Endothelial cell (in vitro differentiated cells): ENCODE measurements at places on chromosomes 6 and 20.

DNA sequence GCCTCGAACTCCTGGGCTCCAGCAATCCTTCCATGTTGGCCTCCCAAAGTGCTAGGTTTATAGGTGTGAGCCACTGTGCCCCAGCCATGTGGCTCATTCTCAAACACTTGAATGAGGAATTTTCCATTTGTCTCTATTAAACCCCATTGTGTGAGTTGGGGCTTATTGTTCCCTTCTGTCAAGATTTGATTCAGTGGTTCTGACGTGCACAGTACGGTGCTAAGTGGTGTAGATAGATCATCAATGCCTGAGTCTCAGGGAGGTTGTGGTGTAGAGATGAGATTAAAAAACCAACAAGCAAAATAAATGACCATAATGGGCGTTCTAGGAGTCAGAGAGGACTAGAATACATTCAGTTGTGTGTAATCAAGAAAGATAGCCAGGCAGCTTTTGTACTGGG is 335.6 kb downstream of the PRL start:
- no peak for DNase-seq

DNA sequence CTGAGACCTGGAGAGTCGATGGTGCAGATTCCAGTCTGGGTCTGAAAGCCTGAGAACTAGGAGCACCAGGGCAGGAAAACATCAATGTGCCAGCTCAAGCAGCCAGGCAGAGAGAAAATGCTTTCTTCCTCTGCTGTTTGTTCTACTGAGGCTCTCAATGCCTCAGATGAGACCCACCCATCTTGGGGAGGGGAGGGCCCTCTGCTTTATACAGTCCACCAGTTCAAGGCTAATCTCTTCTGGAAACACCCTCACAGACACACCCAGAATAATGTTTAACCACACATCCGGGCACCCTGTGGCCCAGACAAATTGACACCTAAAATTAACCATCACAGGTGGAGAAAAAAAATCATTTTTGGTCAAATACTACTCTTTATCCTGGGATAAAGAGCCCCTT is 89.3 kb upstream of the SLC22A23 start:
- DNase-seq = no peak

DNA sequence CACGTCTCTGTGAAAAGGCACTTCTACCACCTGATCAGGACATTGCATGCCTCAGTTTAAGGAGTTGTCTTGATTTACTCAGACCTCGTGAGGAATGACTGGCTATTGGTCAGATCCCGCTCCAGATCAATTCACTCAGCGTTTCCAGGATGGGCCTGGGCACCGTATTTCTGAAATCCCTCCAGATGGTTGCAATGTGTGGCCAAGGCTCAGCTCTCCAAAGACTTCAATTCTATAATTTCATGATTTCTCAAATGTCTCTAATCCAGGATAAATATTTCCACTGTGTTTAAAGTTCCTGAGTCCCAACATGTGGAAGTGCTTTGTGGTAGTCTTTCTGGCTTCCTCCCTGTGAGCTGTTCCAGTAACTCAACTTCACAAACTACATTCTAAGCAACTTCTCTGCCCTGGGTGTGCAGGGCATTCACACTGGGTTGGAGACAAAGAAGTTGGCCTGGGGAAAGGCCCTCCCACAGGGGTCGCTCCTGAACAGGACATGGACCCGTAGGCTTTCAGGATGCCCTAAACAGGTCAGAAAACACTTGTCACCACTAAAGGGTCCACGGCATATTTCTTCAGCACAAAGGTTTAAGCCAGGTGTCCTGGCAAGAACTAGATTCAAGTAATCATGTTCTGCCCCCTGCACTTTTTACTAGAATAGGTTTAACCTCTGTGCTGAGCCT is 212.1 kb downstream of the WDR27 start:
- no peak for DNase-seq

- no peak for DNase-seq
Measured at GRCh38 chr20:1644101-1644962, 13.2 kb downstream of the SIRPG start.

DNA sequence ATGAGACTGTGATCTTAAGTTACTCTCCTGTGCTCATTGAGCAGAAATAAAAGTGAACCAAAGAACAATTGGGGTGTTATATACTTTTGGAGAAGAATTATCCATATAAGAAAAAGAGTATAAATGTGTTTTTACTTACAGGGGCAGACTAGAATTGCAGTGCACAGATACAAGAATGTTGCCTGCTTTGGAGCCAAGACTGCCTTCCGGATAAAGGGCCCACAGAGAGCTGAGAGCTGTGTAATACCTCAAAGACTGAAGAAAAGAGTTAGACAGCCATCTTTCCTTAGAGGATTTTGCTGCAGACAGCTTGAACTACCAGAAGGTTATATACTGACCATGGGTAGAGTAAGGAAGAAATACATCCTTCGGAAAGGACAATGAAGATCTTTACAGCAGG is 1235.5 kb upstream of the CITED2 start:
- DNase-seq = no peak

- DNase-seq = no peak
Measured at GRCh38 chr6:79797912-79798311, 149.4 kb downstream of the ELOVL4 start.

DNA sequence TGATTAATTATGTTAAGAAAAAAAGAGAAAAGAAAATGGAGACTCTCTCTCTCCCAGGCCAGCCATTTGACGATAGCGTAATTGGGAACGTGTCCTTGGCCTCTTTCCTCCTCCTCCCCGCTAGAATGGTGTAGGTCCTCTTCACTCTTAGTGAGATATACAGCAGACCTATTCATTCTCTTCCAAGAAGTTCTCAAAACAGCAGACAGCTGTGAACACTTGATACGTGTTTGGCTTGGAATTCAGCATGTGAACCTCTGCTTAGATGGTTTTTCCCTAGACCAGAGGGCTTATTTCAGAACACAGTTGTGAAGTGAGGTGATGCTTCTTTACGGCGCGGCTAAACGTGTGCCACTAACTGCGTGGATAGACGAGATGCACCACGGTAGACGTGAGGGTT is 32.6 kb upstream of the TULP4 start:
- no peak for DNase-seq

DNA sequence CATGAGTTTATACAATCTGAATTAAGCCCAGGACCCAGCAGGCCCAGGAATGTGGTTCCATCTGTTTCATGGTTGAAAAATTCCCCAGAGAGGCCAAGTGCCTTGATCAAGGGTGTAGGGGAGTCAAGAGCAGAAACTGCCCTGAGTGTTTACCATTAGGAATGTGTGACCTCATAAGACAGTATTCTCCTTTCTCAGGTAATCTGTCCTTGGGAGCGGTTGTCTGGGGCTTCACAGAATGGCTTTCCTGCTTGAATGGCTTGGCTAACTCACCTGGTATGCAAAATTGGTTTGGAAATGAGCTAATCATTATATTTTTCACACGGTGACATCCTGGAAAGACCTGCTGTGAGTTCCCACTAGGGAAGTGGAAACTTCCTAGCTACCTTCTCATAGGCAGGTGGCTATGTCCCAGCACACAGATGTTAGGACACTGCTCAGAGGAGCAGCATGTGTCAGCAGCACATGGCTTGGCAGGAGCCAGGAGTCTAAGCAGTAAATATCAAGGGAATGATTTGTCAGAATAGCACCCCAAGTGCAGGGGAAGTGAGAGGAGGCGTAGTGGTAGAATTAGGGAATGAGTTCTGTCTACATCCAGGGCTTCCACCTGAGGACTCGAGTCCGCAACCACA is 17.7 kb downstream of the CLIC5 start:
- DNase-seq = no peak

DNA sequence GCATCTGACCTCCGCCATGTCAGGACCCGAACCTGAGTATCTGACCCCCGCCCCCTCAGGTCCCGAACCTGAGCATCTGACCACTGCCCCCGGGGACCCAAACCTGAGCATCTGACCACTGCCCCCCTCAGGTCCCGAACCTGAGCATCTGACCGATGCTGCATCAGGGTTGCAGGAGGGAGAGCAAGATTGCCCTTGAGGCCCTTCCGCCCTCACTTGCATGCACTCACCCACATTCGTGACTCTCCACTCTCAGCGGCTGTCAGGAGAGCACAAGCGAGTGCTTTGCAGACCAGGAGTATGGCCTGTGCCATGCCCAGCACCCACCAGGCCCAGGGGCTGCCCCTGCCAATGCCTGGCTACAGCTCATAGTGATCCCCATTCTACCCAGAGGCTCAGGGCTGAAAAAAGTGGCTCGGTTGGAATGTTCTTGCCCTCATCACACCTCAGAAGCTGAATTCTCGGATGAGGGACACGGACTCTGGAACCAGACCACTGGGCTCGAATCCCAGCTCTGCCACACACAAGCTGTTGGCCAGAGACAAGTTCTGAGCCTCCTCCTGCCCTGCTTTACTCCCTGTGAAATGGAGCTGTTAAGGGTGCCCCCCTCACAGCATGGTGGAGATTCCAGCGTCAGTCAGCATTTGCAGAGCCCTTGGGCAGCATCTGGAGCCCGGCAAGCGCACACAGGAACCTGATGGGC is 82.1 kb downstream of the DLL1 start:
- DNase-seq = peak; percentile 1

GRCh38 chr6:167774881-167775280 is 51.8 kb upstream of the AFDN start:
- no peak for DNase-seq
